ENCODE measurements at places on chromosomes 7 and 10. TPM values are rescaled to one million over a fixed set of nuclear protein-coding genes. Genes with fewer than 3 reads are reported as not detected.
A peak's percentile ranks its signal among the peaks of the same experiment; 100 is the strongest.

MMD2 gene
- total RNA-seq: not detected

EEPD1 gene
- 9.7 TPM for total RNA-seq

CALN1 gene
- total RNA-seq: 4.3 TPM

GPNMB gene
- total RNA-seq: 0.94 TPM

MRC1 gene
- total RNA-seq: 0.08 TPM

BHLHA15 gene
- 0.93 TPM for total RNA-seq

GGCT gene
- total RNA-seq: 54.1 TPM

MDFIC gene
- total RNA-seq: 7.4 TPM

DNA sequence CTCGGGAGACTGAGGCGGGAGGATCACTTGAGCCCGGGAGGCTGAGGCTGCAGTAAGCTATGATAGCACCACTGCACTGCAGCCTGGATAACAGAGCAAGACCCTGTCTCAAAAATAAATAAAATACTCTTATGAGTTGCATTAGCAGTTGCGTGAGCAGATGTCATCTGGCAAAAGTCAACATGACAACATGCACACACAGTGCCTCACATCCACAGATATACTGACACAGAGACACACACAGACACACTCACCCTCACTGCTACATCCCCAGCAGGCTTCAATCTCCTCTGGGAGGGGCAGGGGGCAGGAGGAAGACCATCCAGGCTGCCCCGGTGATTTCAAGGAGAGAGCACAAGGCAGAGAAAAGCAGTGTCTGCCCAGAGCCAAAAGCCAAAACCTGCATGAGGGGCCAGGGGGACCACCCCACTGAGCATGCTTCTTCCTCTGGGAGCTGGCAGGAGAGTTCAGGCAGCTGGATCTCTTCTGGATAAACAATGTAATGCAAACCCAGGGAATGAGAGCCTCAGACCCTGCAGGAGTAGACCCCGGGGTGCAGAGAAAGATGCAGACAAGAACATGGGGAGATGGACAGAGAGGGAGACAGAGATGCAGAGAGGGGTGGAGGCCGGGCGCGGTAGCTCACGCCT, 9.6 kb upstream of the ELN start:
- peaks cover 8% of the 10 kb centered on the region for H3K4me1 ChIP-seq
- no peaks in the 10 kb centered on the region for H3K36me3 ChIP-seq
- H3K27me3 ChIP-seq: no peaks in the 10 kb centered on the region
- H3K27ac ChIP-seq: no peak overlapping the region

GRCh38 chr7:106626376-106627164, 34.4 kb downstream of the CCDC71L start:
- H3K27ac ChIP-seq: no peak overlapping the region
- DNase-seq: no peak
- peaks cover 17% of the 10 kb centered on the region for H3K27me3 ChIP-seq
- no peaks in the 10 kb centered on the region for H3K4me1 ChIP-seq
- no peaks in the 10 kb centered on the region for H3K36me3 ChIP-seq

GRCh38 chr10:57015595-57016318, 654.7 kb upstream of the ZWINT start:
- no peak overlapping the region for H3K4me3 ChIP-seq
- DNase-seq: no peak
- H3K4me1 ChIP-seq: peaks cover 6% of the 10 kb centered on the region
- H3K36me3 ChIP-seq: no peaks in the 10 kb centered on the region

DNA sequence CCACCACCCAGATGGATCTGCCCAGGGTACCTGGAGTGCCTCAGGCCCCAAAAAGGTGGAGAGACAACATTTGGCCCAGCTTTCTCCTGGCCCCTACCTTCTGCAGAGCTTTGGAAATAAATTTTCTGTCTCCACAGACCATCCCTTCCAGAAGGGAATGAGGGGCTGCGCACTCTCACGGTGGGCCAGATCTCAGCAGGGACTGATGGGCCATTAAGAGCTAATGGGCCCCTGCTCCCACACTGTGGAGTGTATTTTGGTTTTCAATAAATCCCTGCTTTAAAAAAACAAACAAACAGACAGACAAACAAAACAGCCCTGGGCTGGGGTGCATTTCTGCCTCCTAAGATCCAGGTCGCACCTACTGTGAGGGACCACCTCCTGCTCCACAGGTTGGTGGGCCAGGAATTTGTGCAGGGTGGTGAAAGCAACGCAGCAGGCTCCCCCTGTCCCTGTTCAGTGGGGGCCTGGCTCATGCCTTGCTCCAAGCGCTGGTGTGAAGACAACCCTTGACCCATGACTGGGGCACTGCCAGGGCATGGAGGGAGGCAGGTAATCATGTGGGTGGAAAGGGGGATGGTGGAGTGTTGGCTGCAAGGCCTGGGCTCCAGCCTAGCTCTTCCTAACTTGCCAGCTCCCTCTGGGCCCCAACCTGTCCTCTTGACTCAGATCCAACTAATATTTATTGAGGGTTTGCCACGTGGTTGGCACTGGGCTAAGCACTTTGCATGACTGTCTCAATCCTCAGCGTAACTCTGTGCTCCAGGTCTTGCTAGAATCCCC, 88.5 kb downstream of the COL13A1 start:
- H3K27ac ChIP-seq: no peak overlapping the region
- no peaks in the 10 kb centered on the region for H3K27me3 ChIP-seq
- H3K4me3 ChIP-seq: no peak overlapping the region
- no peaks in the 10 kb centered on the region for H3K36me3 ChIP-seq
- no peak for DNase-seq

GRCh38 chr7:151188252-151188542, 1.1 kb upstream of the ASB10 start:
- no peak overlapping the region for H3K27ac ChIP-seq
- no peaks in the 10 kb centered on the region for H3K36me3 ChIP-seq
- no peak for DNase-seq
- H3K27me3 ChIP-seq: peaks cover 9% of the 10 kb centered on the region
- H3K4me1 ChIP-seq: no peaks in the 10 kb centered on the region

GRCh38 chr10:30804478-30805055, 175.0 kb upstream of the LYZL2 start:
- H3K36me3 ChIP-seq: no peaks in the 10 kb centered on the region
- no peak overlapping the region for H3K27ac ChIP-seq
- no peaks in the 10 kb centered on the region for H3K27me3 ChIP-seq
- no peak for DNase-seq
- no peak overlapping the region for H3K4me3 ChIP-seq
- H3K4me1 ChIP-seq: no peaks in the 10 kb centered on the region

GRCh38 chr7:116776046-116776445, 86.3 kb upstream of the CAPZA2 start:
- peaks cover 9% of the 10 kb centered on the region for H3K4me1 ChIP-seq
- H3K36me3 ChIP-seq: no peaks in the 10 kb centered on the region
- H3K4me3 ChIP-seq: no peak overlapping the region
- no peak for DNase-seq
- H3K27ac ChIP-seq: no peak overlapping the region

- H3K27me3 ChIP-seq: no peaks in the 10 kb centered on the region
- no peak overlapping the region for H3K4me3 ChIP-seq
- no peak for DNase-seq
- H3K27ac ChIP-seq: no peak overlapping the region
- peaks cover 10% of the 10 kb centered on the region for H3K4me1 ChIP-seq
Measured at GRCh38 chr7:132785870-132786269, 209.6 kb upstream of the PLXNA4 start.

DNA sequence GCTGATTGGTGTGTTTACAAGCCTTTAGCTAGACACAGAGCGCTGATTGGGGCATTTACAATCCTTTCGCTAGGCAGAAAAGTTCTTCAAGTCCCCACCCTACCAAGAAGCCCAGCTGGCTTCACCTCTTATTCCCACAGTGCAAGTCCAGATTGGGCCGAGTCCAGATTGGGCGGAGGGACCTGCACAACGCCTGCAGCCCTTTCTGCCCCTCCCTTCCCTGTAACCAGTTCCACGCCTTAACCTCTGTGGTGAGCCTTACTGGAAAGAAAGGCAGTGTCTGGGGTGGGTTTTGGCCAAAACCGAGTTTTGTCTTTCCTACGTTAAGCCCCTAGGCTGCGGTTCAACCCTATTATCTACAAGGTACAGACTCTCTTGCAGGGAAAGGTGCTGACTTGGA, 268.7 kb downstream of the ZEB1 start:
- no peak overlapping the region for H3K27ac ChIP-seq
- DNase-seq: no peak
- H3K36me3 ChIP-seq: no peaks in the 10 kb centered on the region
- no peak overlapping the region for H3K4me3 ChIP-seq
- H3K4me1 ChIP-seq: no peaks in the 10 kb centered on the region

DNA sequence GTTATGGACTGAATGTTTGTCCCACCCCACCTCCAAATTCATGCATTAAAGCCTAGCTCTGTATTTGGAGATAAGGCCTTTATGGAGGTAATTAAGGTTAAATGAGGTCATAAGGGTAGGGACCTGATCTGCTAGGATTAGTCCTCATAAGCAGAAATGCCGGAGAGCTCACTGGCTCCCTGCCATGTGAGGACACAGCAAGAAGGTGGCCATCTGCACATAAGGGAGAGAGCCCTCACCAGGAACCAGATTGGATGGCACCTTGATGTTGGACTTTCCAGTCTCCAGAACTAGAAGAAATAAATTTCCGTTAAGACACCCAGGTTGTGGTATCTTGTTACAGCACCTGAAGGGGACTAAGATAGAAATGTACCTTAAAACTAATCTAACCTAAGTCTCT, 816.1 kb upstream of the C7orf33 start:
- H3K4me3 ChIP-seq: no peak overlapping the region
- DNase-seq: no peak
- no peaks in the 10 kb centered on the region for H3K27me3 ChIP-seq
- no peaks in the 10 kb centered on the region for H3K36me3 ChIP-seq
- no peaks in the 10 kb centered on the region for H3K4me1 ChIP-seq
- no peak overlapping the region for H3K27ac ChIP-seq

GRCh38 chr7:102189756-102190155, 96.9 kb upstream of the SH2B2 start:
- no peaks in the 10 kb centered on the region for H3K27me3 ChIP-seq
- no peak overlapping the region for H3K4me3 ChIP-seq
- no peaks in the 10 kb centered on the region for H3K4me1 ChIP-seq
- H3K36me3 ChIP-seq: peaks cover 78% of the 10 kb centered on the region
- no peak overlapping the region for H3K27ac ChIP-seq

DNA sequence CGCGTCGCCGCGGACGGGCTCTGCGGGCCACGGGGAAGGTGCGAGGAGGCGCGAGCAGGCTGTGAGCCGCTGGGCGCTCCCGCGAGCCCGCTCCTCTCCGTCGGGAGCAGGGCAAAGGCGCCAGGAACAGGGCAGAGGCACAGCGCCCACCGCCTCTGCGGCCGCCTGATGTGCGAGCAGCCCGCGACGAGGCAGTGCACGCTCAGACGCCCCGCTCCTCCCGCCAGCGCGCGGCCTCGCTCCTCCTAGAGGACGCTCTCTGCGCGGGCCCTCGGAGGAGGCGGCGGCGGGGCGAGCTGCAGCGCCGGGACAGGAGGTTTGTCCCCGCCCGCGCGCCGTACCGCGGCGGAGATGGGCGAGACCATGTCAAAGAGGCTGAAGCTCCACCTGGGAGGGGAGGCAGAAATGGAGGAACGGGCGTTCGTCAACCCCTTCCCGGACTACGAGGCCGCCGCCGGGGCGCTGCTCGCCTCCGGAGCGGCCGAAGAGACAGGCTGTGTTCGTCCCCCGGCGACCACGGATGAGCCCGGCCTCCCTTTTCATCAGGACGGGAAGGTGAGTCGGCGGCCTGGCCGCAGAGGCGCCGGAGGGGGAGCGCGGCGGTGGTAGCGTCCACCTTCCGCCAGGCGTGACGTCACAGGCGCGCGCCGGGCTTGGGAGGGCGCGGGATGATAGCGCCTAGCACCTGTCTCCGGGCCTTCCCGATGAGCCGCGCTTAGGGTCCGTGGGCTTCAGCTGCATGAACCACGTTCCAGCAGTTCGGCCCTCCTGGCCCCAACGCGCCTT, 731 bp downstream of the LANCL2 start:
- H3K27me3 ChIP-seq: no peaks in the 10 kb centered on the region
- peak overlapping the region; percentile 100 for H3K4me3 ChIP-seq
- H3K27ac ChIP-seq: peak overlapping the region; percentile 99
- DNase-seq: peak; percentile 96
- peaks cover 3% of the 10 kb centered on the region for H3K36me3 ChIP-seq

GRCh38 chr10:127549009-127549408, at the start of gene NPS:
NPS (plus strand) TSS chr10:127549309; CDS start chr10:127549369, 60 bp downstream.
- H3K36me3 ChIP-seq: no peaks in the 10 kb centered on the region
- H3K4me3 ChIP-seq: no peak within 1 kb of the TSS
- no peaks in the 10 kb centered on the region for H3K4me1 ChIP-seq
- H3K27me3 ChIP-seq: no peaks in the 10 kb centered on the region
- no peak within 1 kb of the TSS for H3K27ac ChIP-seq

GRCh38 chr7:108568801-108569380, 615 bp downstream of the THAP5 start:
- no peaks in the 10 kb centered on the region for H3K27me3 ChIP-seq
- peak overlapping the region; percentile 93 for H3K27ac ChIP-seq
- H3K4me1 ChIP-seq: peaks cover 4% of the 10 kb centered on the region
- DNase-seq: no peak
- peaks cover 44% of the 10 kb centered on the region for H3K36me3 ChIP-seq

Measured in endodermal cell (in vitro differentiated cells).